ENCODE measurements at places on chromosomes 2 and 18.

DNA sequence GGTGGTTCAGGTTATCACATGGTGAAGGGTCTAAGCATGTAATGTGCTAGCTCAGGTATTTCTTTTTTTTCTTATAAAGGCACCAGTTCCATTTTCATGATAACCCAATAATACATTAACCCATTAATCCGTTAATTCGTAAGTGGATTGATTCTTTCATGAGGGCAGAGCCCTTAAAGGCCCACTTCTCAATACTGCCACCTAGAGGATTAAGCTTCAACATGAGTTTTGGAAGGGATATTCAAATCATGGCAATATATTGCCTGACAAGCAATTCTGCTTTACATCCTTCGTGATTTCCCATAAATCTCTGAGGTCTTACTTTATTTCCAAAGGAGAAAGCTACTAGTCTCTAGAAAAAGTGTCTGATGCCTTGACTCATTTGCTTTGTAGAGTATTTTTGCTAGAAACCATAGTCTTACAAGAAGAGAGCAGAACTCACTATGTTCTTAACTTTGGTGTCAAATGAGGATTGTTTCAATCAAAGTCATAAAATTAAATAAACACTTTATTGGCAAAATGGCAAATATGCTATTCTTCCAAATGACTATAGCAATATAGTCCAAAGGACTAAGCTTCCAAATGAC lies 271.3 kb downstream of the KCNS3 start:
- no peak overlapping the region for H3K4me3 ChIP-seq
- no peak for DNase-seq
- no peak overlapping the region for H3K27ac ChIP-seq
- H3K4me1 ChIP-seq, result no peaks in the 10 kb centered on the region

DNA sequence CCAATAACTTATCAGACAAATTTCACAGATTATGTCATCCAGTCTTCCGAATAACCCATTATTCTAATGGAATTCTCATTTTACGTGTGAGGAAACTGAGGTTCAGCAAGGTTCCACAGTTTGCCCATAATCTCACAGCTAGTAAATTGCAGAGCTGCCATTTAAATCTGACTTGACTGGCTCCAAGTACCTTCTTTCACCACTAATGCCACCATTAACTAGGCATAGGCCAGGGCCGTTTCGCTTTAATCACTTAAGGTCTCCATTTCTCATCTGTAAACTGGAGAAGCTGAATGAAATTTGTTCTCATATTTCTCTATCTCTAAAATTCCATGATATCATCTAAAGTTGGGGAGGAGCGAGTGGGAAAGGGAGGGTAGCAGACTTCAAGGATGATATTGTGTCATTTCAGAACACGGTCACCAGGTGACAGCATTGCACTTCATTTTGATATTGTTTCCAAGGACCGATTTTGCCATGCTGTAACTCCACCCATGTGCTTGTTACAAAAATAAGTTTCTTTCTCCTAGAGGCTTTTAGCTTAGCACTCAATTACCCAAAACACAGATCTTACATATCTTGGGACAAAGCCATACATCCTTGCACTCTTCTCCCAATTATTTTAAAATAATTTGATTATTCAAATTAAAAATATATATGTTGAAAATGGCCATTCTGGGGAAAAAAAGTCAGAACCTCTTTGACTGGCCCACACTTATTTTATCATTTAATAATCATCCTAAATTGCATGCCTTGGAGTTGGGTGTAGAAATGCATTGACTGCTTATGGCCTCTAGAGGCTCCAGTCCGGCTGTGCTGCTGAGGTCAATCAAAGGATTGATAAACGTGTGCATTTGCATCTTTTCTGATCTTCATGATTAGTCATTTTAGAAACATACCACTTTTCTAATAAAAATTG lies 123.8 kb downstream of the AKAIN1 start:
- H3K36me3 ChIP-seq, result no peaks in the 10 kb centered on the region
- no peak for DNase-seq
- H3K27ac ChIP-seq, result no peak overlapping the region
- H3K4me3 ChIP-seq, result no peak overlapping the region
- no peaks in the 10 kb centered on the region for H3K4me1 ChIP-seq
- peaks cover 2% of the 10 kb centered on the region for H3K27me3 ChIP-seq

GRCh38 chr2:85584857-85585780 lies 888 bp downstream of the VAMP5 start:
- H3K36me3 ChIP-seq, result peaks cover 22% of the 10 kb centered on the region
- no peak for DNase-seq
- peaks cover 46% of the 10 kb centered on the region for H3K4me1 ChIP-seq
- H3K27me3 ChIP-seq, result no peaks in the 10 kb centered on the region

DNA sequence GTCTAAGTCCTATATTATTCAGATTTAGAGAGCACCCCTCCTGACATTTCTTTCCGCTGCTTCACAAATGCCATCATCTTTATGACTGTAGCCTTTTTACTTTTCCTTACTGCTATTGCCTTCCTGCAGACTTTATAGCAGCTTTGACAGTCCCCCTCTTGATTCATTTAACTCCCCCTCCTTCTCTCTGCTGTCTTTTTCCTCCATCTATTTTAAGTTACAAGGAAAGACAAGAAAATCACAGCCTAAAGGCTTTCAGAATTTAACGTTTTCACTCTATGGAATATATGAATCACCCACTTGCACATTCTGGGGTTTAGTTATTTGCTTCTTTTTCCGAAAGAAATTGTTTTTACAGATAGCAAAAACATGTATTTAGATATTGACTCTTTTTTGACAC lies 183.4 kb upstream of the SETBP1 start:
- no peak overlapping the region for H3K4me3 ChIP-seq
- peaks cover 37% of the 10 kb centered on the region for H3K4me1 ChIP-seq
- H3K27ac ChIP-seq, result no peak overlapping the region
- DNase-seq, result no peak

DNA sequence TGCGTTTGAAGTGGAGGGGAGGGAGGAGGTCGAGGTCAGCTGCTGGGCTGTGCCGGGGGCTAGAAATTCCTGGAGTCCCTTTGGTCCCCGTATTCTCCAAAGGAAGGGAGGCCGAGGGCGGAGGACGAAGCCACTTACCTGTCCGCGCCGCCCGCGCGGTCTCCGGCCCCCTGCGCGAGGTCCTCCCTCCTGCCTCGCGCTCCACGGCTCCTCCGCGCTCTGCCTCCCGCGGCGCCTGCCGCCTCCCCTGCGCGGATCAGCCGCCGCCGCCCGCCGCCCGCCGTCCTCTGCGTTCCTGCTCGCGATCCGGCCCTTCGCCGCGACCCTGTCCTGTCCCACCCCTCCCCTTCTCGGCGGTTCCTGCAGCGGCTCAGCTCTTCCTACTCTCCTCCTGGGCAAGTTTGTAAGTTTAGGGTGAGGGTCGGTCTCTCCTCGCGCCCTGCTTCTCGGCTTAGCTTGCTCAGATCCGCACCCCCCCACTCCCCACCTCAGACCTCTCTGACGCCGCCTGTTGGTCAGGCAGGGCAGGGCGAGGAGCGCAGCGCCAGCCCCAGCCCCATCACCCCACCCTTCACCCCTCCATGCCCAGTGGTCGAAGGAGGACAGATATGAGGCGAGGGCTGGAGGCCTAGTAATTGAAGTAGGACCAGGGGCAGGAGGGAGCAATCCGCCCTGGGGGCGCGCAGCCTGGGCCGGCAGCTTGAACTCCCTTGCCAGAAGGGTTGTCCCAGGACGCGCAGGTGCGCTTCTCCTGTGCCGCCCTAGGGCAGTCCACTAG lies 9.7 kb upstream of the SKOR2 start:
- H3K27ac ChIP-seq, result no peak overlapping the region
- no peak overlapping the region for H3K4me3 ChIP-seq
- peaks cover 2% of the 10 kb centered on the region for H3K4me1 ChIP-seq
- peaks cover 68% of the 10 kb centered on the region for H3K27me3 ChIP-seq
